ENCODE measurements at places on chromosomes 3 and 15.

- no peak for DNase-seq
Observed at GRCh38 chr3:50660386-50660785, 14.3 kb upstream of the DOCK3 start.

DNA sequence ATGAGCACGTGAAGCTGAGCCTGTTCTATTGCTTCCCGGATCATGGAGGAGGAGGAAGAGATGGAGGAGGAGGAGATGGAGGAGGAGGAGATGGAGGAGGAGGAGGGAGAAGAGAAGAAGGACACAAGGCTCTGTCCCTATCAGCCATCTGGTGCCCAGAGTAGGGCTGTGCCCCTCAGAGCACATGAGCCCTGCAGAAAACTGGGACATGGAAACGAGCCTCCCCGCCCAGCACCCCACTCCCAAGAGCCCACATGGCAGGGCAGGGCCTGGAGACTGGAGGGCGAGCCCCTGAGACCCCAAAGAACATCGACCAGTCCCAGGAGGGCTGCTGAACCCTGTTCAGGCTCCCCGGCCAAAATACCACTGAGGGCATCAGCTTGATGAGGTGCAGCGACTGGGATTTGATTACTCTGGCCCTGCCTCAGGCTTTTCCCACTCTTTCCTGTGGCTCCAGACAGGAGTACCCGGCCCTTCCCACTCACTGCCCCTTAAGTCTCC is 285.6 kb downstream of the UACA start:
- DNase-seq, result no peak

- no peak for DNase-seq
Observed at GRCh38 chr3:128539376-128539775, 46.4 kb upstream of the GATA2 start.

DNA sequence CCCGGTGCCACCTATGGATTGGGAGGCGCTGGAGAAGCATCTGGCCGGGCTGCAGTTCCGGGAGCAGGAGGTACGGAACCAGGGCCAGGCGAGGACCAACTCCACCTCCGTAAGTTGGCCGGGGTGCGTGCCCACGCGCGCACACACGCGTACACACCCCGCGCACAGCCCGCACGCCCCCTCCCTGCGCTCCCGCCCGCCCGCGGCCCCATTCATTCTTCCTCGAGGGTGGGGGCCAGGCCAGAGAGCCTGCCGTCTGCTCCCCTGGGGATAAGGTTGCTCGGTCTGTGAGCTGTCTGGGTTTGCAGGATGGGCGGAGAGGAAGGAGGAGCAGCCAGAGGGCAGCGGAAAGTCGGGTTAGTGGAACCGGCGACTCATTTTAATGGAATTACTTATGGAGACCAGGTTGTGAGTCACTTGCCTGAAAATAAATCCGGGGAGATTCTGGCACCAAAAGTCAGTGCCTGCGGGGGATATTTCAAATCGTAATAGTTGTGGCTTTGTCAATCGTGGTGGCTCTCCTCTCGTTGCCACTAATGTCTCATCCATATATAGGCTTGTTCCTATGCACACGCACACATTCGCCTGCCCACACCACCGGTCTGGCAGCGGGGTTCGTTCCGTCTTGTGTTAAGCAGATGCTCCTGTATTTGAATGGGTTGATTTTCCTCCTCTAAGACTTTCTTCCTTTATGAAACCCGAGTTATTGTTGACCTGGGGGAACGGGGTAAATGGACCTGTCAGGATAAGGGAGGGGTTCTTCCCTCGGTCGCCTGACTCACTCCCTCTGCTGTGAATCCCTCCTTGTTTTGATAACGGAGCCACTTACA is 223.4 kb upstream of the IL12A start:
- DNase-seq, result no peak

DNA sequence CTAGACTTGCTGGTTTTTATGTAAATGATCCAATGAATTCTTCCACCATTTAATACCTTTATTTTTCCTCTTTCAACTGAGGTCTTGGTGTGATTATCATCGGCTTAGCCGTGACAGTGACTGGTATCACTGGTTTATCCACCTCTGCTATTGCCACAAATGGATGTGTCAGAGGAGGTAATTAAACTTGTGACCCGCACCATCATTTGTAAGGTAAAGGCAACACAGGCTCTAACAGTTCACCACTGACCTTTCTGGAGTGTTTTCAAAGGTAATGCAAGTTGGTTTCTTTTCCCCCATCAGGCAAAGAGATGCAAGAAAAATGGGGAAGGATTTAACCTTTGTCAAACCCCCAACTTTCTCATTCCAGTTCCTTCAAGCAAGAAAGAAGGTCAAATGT is 19.7 kb downstream of the SLC12A1 start:
- DNase-seq, result no peak

DNA sequence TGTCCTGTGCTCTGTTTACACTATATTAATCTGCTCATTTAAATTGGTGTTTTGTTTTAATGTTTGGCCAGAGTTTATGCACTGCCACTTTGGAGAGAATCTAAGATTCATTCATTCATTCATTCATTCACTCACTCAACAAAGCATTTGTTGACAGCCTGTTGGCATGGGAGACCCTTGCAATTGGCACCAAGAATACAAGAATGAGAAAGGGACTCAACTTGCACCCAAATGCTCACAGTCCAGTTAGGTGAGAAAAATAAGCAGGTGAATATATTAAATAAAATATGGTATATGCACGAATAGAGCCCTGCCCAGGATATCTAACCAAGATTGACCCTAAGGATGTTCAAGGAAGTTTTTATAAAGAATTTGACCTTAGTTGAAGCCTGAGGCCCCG is 80.4 kb downstream of the TGFBR2 start:
- no peak for DNase-seq
